Activated T-cell treated with anti-CD3 and anti-CD28 coated beads, Interleukin-2, amount 50 U/mL, for 24 hours (primary cell): ENCODE measurements at places on chromosomes 3 and 15.
A peak's percentile ranks its signal among the peaks of the same experiment; 100 is the strongest.

DNA sequence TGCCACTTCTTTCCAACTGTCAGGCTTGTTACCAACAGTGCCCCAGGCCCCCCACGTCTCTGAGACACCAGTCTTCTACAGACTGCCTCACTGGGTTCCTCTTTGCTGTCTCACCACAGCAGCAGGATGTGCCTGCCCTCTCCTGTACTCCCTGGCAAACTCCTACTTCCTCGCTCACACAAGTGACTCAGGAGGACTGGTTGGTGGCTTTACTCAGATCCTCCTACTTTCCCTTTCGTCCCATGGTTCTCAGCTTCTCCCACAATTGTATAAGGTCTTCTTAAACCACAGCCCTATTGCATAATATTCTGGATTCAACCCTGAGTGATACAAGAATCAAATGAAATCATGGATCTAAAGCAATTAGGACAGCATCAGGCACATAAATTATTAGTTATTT lies 246.6 kb upstream of the PROK2 start:
- DNase-seq, result no peak

GRCh38 chr3:134314588-134315285 lies 59.5 kb downstream of the AMOTL2 start:
- DNase-seq, result peak; percentile 20

DNA sequence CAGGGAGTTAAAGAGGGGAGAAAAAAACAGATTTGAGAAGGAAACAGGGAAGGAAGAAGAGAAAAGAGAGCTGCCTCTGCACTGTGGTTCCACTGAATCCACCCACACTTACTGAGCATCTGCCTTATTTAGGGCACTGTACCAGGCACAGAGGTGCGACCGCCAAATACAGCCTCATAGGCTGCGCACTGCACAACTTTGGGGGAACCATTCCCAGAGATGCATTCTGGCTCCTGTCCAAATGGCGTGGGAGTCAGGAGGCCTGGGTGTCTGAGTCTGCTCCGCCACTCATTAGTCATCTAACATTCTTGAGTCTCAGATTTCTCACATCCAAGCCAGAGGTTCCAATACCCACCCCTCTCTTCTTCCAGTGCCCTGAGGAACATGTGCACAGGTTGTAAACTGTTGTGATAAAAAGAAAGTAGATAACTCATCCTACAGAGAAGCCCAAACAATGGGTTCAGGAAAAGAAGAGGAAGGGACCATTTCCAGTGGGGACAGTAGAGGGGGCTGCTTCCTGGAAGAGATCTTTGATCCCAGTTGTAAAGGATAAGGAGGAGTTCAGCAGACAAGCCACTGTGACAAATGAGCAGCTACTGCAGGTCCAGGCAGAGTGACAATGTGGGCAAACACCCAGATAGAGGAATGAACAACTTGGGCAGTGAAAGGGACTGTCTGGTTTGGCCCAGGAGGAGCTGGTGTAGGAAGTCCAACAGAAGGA lies 254.6 kb downstream of the UACA start:
- DNase-seq, result peak; percentile 60

DNA sequence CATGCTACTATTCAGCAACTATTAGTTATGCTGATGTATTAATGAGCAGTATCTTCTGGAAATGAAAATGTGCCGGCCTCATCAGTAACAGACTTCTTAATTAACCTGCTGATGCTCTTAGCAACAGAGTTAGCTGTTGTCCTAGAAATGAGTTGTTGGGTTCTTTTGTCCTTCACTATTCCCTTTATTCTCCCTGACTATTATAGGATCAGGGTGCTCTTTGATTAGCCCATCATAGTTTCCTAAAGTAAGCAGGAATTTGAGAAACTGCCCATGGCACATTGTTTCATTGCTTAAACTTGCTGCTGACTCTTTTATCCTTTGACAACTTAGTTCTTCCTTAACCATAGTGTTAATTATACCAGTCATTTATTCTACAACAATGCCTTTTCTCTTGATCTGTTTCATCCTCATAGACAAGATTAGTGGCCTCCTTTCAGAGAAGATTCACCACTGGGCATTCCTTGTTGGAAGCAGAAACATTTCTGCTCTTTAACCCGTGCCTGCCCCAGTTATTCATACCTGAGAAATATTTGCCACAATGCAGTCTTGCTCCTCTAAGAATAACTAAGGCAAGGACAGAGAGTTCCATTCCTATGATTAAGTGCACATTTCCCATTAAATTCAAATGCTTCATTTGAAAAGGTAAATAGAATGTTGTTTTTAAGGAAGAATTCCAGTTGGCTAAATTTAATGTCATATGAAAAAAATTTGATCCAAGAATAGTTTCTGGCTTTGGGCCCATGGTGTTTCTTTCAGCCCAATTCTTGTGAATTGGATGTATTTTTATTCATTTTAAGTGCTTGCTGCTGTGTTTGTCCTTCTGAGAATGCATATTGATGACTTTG lies 573.3 kb upstream of the TBL1XR1 start:
- no peak for DNase-seq

- DNase-seq, result no peak
Measured at GRCh38 chr3:159174715-159175692, 373.1 kb downstream of the MFSD1 start.
